ENCODE measurements at places on chromosomes 12 and 14. TPM values are rescaled to one million over a fixed set of nuclear protein-coding genes. Genes with fewer than 3 reads are reported as not detected.

Gene ASCL1
- total RNA-seq, result not detected

Gene TAMALIN
- total RNA-seq, result 3.3 TPM

Gene ANO4
- total RNA-seq, result 0.17 TPM

Gene IL26
- not detected for total RNA-seq

Gene LRFN5
- total RNA-seq, result not detected

Gene CLEC1A
- total RNA-seq, result not detected

Gene PAPLN
- 0.57 TPM for total RNA-seq

Gene TMTC2
- total RNA-seq, result 2.4 TPM

Gene RTN1
- 7.9 TPM for total RNA-seq

Gene FOXN4
- not detected for total RNA-seq

- DNase-seq, result no peak
These were observed 224.6 kb downstream of the ANO2 start for GRCh38 chr12:5720381-5721005.

DNA sequence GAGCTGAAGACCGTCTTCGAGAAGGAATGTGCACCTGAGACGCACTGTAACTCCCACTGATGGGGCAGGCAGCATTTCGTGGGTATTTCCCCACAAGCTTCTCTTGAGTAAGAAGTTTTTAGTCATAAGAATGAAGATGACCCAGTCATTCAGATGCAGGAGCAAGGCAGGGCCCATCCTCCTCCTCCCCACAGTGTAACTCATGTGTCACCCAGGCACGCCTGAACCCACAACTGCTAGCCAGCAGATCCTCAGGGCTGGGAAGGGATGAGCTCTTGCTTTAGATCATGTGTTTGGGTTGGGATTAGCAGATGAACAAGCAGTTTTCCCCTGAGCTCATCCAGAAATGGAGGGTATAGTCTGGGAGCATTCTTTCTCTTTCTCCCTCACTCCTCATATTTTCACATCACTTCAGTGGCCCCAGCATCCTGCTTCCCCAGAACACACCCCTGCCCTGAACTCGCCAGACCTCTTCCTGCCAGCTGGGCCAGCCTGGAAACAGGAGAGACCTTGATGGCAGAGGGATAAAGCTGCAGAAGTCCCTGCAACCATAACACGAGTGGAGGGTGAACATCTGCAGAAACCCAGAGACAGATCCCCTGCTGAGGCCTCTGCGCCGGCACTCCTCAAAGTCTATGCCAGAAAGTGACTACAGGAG lies 73.3 kb downstream of the B4GALNT3 start:
- DNase-seq, result peak; percentile 53

- no peak for DNase-seq
These were observed 27.1 kb downstream of the PLEKHG7 start for GRCh38 chr12:92729773-92730305.

GRCh38 chr14:35747379-35747778 lies 61.7 kb downstream of the RALGAPA1 start:
- no peak for DNase-seq

DNA sequence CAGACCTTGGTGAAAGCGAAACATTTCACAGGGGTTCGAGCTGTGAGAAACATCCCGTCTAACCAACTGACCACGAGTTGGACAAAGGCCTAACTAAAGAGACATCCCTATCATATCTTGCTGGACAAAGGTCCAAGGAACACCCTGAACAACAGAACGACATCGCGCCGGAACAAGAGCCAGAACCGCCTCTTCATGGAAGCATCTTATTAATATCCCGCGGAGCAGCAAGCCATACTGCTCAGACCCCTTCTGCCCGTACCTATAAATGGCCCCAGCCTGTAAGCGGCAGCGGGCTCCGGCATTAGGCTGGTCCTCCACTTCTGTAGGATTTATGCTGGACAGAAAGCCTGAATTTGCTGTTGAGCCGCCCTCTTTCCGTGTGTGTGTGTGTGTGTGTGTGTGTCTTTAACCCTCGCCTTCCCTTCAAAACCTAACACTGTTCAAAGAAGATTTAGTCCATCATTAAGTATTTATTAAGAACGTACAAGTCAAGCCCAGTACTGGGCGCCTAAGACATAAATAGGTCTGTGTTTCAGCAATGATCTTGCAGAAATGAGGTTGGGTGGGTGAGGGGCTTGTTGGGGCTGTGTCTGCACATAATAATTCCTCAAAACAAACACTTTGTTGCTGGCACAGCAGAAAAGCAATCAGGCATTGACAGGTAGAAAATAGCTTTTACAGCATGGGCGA lies 1.9 kb downstream of the SLC6A15 start:
- DNase-seq, result peak; percentile 3

DNA sequence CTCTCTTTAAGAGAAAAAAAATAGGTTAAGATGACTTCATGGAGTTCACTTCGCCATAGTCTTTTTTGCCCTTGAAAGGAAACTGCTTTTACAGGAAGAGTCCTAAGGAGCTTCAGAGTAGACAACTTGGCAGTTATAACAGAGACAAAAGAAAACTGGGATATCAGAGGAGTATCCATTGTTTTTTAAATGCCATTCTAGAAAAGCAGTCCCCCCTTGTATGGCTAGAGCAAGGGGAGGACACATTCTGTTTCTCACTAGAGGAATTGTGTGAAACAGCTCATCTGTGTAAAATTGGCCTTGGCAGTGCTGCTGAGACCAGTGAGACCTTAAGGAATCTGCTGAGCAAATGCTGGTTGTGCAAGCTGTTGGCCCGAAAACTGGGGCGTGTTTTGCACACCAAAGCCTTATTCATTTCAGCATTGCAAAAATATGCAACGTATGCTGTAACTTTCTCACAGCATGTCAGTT lies 128.0 kb downstream of the GPR135 start:
- no peak for DNase-seq

DNA sequence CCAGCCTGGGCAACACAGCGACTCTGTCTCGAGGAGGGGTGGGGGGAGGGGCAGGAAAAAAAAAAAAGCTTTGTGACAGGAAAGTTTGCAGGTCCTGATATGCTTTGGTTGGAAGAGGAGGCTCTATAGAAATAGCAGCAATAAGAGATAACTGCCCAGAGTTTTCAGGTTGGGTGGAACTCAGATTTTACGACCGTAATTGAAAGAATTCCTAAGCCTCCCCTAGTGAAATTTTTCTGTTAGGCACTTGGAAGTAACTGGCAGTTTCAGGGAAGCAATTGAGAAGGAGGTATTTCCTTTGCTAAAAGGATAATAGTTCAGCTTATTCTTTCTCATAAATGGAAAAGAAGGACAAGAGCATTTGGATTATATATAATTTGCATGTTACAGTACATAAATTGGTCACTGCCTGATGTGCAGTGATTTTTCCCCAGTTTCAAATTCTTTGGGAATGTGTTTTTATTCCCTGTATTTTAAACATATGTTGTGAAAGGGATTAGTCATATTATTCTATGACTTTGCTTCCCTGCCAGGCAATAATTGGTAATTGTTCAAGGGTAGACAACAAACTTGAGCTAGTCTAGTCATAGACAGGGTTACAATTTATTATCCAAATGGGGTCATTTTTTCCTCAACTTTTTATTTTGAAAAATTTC lies 452.8 kb downstream of the AEBP2 start:
- no peak for DNase-seq

DNA sequence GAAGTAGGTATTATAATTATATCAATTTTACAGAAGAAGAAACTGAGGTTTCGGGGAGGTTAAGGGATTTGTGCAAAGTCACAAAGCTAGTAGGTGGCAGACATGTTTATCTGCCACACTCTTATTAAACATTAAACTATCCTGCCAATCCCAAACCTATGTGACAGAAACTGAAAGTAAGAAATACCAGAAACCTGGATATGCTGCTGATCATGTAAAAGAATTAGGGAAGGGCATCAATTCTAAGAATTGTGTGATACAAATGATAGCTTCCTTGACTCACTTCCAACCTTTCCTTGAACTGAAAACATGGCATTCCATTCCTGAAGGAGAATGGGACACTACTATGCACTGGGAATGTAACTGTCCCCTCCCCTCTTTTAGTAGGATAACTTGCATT lies 16.9 kb downstream of the TAOK3 start:
- no peak for DNase-seq

DNA sequence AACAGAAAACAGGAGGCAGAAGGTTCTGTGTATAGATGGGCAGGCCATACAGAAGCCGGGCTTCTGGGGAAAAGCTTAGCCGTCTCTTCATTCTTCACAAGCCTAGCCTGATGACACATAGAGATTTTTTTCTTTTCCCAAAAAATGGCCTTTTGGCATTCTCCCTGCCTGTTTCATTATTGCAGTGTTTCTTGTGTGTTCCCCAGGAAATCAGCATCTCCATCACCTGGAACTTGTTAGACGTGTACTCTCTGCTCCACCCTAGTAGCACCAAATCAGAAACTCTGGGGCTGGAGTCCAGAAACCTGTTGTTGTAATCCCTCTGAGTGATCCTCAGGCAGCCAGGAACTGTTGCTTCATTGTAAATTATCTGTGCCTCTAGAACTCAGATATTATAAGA lies 388.1 kb downstream of the CCDC91 start:
- no peak for DNase-seq

GRCh38 chr12:69898236-69898635 lies 73.2 kb downstream of the MYRFL start:
- DNase-seq, result peak; percentile 6

DNA sequence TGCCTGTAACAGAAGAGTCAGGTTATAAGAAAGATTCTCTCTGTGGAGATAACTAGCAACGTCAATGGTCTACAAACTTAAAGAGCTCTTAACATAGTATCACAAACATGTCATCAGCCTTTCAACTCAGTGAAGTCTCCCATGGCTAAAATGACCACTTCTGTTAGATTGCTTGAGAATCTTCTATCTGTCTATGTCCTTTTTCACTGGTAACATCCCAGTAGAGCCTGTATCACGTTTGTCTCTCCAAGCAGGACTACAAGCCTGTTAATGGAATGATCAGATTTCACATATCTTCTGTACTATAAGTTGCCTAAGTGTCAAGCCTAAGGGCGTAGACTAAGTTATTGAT lies 50.7 kb downstream of the SLC2A13 start:
- no peak for DNase-seq

DNA sequence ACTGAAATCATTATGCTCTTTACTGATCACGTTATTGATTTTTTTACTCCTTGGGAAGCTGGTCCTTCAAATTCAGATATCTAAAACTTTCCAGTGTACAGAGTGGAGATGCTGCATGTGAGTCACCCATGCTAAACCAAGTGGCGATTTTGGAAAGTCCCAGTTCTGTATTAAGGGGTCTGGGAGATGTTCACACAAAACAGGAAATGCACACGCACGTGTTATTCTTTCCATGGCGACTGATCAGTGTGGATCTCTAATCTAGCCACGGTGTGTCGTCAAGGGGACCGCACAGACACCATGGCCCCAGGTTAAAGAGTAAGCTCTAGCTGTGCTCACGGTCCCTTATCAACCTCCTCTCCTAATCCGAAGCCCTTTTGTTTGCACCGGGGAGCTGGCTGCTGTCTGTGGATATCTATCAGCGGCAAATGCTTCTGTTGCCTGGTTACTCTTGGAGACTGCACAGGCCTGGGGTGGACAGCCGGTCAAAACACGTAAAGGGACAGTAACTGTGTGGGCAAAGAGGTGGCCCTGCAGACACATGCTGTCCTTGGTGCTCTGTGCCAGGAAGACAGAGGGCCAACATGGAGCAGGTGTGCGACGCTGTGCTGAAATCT lies 96.6 kb downstream of the RIMBP2 start:
- no peak for DNase-seq

- DNase-seq, result no peak
These were observed 29.9 kb downstream of the SRRM4 start for GRCh38 chr12:119011231-119011630.

DNA sequence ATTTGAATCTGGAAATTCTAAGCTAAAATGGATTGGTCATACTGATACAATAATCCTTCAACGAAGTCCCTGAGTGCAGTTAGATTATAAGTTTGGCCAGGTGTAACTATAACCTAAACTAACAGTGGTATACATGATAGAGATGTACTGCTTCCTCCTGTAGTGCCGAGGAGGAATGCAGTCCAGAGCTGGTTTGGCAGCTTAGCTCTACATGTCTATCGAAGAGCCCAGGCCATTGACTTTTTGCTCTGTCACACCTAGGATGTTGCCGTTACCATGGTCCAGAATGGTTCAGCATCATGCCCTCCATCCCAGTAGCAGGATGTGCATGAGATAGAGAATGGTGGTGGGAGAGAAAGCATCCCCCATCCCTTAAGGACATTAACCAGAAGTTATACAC lies 318.1 kb downstream of the ZFP36L1 start:
- no peak for DNase-seq

GRCh38 chr12:111886662-111887545 lies 44.9 kb downstream of the MAPKAPK5 start:
- no peak for DNase-seq

GRCh38 chr14:68239988-68240771 lies 420.6 kb downstream of the RAD51B start:
- DNase-seq, result no peak

GRCh38 chr12:127297327-127297726 lies 969.6 kb upstream of the TMEM132C start:
- no peak for DNase-seq

GRCh38 chr12:49519574-49519936 lies 19.3 kb upstream of the KCNH3 start:
- no peak for DNase-seq

DNA sequence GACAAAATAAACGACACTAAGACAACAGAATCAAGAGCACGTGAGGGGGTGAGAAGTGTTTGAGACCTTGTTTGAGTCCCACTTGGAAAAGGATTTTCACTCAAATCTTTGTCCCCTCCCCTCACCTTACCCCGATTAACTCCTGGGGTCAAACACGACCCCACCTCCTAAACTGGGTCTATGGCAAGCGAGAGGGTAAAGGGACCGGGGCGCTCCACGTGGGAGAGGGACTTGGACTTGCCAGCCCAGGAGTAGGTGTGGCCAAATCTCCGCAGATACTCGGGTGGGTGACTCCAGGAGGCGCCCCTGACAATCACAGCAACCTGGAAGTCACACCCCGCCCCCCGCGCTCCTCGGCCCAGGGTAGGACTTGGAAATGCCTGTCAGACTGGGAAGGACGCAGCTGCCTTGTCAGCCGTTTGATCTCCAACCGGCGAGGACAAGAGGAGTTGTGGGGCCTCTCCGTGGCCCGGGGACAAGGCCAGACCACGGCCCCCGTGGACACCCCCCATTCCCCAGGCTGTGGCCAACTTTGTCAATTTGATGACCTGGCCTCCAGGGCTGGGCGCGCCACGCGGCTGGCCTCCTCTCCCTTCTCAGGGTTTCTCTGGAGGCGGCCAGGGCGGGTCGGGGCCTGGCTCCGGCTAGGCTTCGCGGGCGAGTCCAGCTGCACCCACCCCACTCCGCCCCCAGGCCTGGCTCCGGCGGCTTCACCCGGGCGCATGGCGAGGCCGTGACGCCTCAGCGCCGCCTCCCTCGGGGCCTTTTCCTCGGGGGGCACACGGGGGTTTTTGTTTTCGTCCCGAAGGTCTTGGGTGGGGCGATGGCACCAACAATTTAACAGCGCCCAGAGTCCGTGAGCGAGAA lies 1.1 kb upstream of the BCL11B start:
- DNase-seq, result no peak

DNA sequence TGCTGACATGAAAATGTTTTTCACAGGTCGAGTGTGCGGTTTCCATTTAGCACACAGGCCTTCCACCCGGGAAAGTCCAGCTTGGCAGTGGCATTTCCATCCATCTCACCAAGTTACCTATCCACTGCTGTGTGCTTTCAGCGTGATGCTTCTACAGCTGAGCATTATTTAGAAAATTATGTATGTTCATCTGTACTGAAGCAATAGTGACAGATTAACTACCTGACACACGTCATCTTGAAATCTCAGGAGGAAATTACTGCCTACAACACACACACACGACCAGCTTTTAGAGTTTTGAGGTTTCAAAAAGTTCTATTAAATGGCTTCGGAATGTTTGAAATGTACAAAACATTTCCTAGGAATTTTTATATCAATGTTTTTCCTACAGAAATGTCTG lies 39.4 kb downstream of the IFNG-AS1 start:
- no peak for DNase-seq
